Liver (tissue), 10 donors: ENCODE measurements at places on chromosomes 16 and 17. TPM values are rescaled to one million over a fixed set of nuclear protein-coding genes. Genes with fewer than 3 reads are reported as not detected.

DNA sequence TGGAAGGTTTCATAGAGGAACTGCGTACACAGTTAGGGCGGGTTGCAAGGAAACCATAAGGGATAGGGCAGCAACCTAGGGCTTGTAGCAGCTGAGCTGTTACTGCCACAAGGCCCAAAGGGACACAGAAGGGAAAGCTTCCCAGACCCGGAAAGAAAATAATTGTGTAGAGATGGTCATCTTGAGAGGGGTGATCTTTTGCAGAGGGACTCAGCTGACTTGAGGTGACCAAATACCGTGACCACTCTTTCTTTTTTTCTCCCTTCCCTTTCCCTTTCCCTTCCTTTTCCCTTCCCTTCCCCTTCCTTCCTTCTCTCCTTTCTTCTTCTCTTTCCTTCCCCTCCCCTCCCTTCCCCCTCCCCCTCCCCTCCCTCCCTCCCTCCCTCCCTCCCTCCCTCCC is 8.5 kb upstream of the CREBBP start:
- H3K27ac ChIP-seq, result no peak overlapping the region
- no peak overlapping the region for H3K4me3 ChIP-seq
- no peaks in the 10 kb centered on the region for H3K27me3 ChIP-seq
- H3K4me1 ChIP-seq, result peaks cover 7% of the 10 kb centered on the region

Gene MTMR4
- total RNA-seq, result 70.1 TPM

GRCh38 chr16:56294579-56294978 is 103.3 kb downstream of the GNAO1 start:
- H3K27ac ChIP-seq, result no peak overlapping the region
- no peaks in the 10 kb centered on the region for H3K36me3 ChIP-seq
- peaks cover 6% of the 10 kb centered on the region for H3K4me1 ChIP-seq
- H3K4me3 ChIP-seq, result no peak overlapping the region
- DNase-seq, result no peak

DNA sequence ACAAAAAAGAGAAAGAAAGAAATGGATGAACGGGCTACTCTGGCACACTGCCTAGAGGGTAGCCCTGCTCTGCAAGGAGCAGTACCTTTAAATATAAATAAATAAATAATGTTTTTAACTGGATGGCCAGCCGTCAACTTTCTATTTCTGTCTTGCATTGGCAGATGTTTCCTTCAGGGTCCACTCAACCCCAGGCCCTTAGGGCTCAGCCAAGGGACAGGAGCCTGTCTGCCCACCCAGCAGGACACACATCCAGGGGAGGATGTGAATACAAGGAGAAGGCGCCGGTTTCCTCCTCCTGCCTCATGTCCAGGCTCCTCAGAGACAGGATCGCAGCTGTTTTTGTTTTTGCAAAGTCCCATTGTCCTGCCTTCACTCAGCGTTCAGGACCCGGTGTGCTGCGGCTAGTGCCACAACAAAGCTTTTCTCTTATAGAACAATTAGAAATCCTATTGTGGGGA is 22.6 kb downstream of the TTYH2 start:
- H3K27ac ChIP-seq, result no peak overlapping the region
- H3K36me3 ChIP-seq, result no peaks in the 10 kb centered on the region
- no peaks in the 10 kb centered on the region for H3K4me1 ChIP-seq
- DNase-seq, result no peak

Gene SDR42E1
- total RNA-seq, result 3.0 TPM

DNA sequence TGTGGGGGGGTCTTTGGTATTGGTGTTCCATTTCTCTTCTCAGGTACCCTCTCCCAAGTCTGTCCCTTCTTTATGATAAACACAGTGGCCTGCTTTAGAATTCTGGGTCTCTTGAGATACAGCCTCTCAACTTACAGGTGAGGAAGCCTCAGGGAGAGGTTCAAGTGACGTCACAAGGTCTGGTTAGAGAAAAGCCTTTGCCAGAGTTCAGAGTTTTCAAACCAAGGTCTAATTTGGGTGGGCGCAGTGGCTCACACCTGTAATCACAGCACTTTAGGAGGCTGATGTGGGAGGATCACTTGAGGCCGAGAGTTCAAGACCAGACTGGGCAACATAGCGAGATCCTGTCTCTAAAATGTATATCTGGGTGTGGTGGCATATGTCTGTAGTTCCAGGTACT is 2.1 kb downstream of the IRF8 start:
- peaks cover 18% of the 10 kb centered on the region for H3K36me3 ChIP-seq
- H3K4me1 ChIP-seq, result peaks cover 35% of the 10 kb centered on the region
- DNase-seq, result no peak
- H3K27ac ChIP-seq, result no peak overlapping the region

Gene SLC12A3
- 0.09 TPM for total RNA-seq

Gene MYH3
- 2.0 TPM for total RNA-seq

Gene PLEKHG4
- 1.1 TPM for total RNA-seq

GRCh38 chr17:82194765-82195164 is 17.9 kb downstream of the CCDC57 start:
- H3K36me3 ChIP-seq, result peaks cover 15% of the 10 kb centered on the region
- DNase-seq, result no peak
- no peaks in the 10 kb centered on the region for H3K4me1 ChIP-seq
- no peaks in the 10 kb centered on the region for H3K27me3 ChIP-seq
- H3K27ac ChIP-seq, result no peak overlapping the region
- no peak overlapping the region for H3K4me3 ChIP-seq

DNA sequence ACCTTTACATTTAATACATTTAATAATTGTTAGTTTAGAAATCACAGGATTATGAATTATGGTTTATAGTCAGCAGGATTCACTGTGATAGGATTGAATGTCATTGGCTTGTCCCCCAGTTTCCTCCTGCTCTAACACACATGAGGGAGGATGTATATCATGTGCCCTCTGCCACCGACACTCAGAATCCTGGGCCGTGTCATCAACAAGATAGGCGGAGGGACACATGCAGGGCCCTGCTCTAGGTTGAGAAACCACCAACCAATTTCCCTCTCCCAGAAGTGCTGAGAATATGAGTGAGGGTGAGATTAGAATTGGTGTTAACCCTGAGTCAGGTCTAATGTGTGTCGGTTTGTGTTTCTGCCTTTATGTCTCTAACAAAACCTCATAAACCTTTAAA is 85.1 kb downstream of the CES1 start:
- DNase-seq, result no peak
- no peaks in the 10 kb centered on the region for H3K4me1 ChIP-seq
- H3K36me3 ChIP-seq, result no peaks in the 10 kb centered on the region
- no peak overlapping the region for H3K4me3 ChIP-seq
- no peak overlapping the region for H3K27ac ChIP-seq
- no peaks in the 10 kb centered on the region for H3K27me3 ChIP-seq

- H3K4me1 ChIP-seq, result peaks cover 53% of the 10 kb centered on the region
- H3K27me3 ChIP-seq, result no peaks in the 10 kb centered on the region
- DNase-seq, result no peak
- H3K4me3 ChIP-seq, result no peak overlapping the region
- no peak overlapping the region for H3K27ac ChIP-seq
- H3K36me3 ChIP-seq, result peaks cover 2% of the 10 kb centered on the region
Measured at GRCh38 chr16:56372013-56372634, 53.2 kb downstream of the AMFR start.

DNA sequence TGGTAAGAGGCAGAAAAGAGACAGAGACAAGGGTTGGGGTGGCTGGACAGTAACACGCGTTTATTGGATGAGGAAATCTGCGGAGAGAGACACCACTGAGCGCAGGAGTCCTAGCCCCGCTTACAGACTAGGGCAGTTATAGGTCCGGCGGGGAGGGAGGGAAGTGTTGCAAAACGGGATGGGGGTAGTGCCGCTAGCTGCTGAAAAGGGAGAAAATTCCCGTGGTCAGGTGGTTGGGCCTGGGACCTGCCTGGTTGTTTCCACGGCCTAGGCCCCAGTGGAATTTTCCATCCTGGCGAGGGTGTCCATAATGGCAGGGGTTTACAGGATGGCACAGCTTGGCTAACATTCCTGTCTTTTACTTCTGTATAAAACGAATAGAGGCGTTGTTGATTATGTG is 5.5 kb upstream of the CPHXL2 start:
- DNase-seq, result no peak
- H3K4me3 ChIP-seq, result no peak overlapping the region
- no peaks in the 10 kb centered on the region for H3K4me1 ChIP-seq
- no peak overlapping the region for H3K27ac ChIP-seq
- no peaks in the 10 kb centered on the region for H3K27me3 ChIP-seq
- no peaks in the 10 kb centered on the region for H3K36me3 ChIP-seq

- no peak overlapping the region for H3K27ac ChIP-seq
- no peaks in the 10 kb centered on the region for H3K27me3 ChIP-seq
- H3K4me3 ChIP-seq, result no peak overlapping the region
- DNase-seq, result no peak
- no peaks in the 10 kb centered on the region for H3K36me3 ChIP-seq
- H3K4me1 ChIP-seq, result no peaks in the 10 kb centered on the region
Measured at GRCh38 chr16:82005027-82005830, 6.0 kb downstream of the SDR42E1 start.

DNA sequence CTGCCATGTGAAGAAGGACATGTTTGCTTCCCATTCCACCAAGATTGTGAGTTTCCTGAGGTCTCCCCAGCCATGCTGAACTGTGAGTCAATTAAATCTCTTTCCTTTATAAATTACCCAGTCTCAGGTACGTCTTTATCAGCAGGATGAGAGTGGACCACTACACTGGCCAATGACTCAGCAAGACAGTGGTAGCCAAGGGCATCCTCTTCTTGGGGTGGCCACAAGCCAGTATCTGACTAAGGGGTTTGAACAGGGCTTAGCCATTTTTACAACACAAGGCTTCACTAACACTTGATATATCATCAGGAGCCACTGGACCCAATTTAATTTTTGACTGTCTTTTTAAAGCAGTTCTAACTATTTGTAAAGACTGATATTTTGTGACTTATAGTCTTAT is 21.1 kb upstream of the KRT24 start:
- no peak for DNase-seq
- H3K4me1 ChIP-seq, result peaks cover 2% of the 10 kb centered on the region
- no peaks in the 10 kb centered on the region for H3K36me3 ChIP-seq
- H3K27ac ChIP-seq, result no peak overlapping the region
- no peaks in the 10 kb centered on the region for H3K27me3 ChIP-seq

- no peaks in the 10 kb centered on the region for H3K4me1 ChIP-seq
- H3K36me3 ChIP-seq, result no peaks in the 10 kb centered on the region
- H3K27me3 ChIP-seq, result no peaks in the 10 kb centered on the region
- no peak overlapping the region for H3K27ac ChIP-seq
Measured at GRCh38 chr17:27862004-27862403, 31.2 kb downstream of the LYRM9 start.

- no peak overlapping the region for H3K4me3 ChIP-seq
- H3K36me3 ChIP-seq, result no peaks in the 10 kb centered on the region
- no peaks in the 10 kb centered on the region for H3K4me1 ChIP-seq
- H3K27me3 ChIP-seq, result no peaks in the 10 kb centered on the region
- H3K27ac ChIP-seq, result no peak overlapping the region
Measured at GRCh38 chr16:11946433-11946832, 4.6 kb upstream of the NPIPB2 start.

Gene ABHD15
- total RNA-seq, result 25.7 TPM
